GM04504 (cell line): ENCODE measurements at places on chromosomes 1 and 21.

GRCh38 chr1:179121159-179121938, 39.5 kb downstream of the TOR3A start:
- no peak for DNase-seq

GRCh38 chr1:3550511-3551289, 60.6 kb downstream of the MEGF6 start:
- DNase-seq: no peak

- no peak for DNase-seq
Measured at GRCh38 chr1:213474054-213474453, 423.0 kb downstream of the RPS6KC1 start.

DNA sequence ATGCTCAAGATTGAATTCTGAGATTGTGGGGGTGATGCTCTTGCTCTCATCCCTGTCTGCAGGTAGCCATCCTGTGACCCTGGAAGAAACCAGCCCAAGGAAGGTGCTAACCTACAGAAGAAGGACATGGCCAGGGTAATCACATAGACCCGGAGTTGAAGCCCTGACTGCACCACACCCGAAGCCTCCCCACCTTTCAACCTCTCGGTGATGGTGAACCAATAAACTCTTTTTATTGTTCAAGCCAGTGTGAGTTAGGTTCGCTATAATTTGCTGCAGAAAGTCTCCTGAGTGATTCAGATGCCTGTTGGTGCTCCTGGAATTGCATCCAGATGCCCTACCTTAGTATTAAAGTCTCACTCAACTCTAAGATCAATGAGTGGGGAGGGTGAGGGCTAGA, 163.6 kb downstream of the PLPP3 start:
- no peak for DNase-seq

- no peak for DNase-seq
Measured at GRCh38 chr1:71294178-71294577, 213.3 kb upstream of the ZRANB2 start.
